ENCODE measurements at places on chromosomes 2 and 18.
A peak's percentile ranks its signal among the peaks of the same experiment; 100 is the strongest.

GRCh38 chr2:216606551-216607276 is 26.5 kb upstream of the IGFBP2 start:
- DNase-seq: peak; percentile 33

GRCh38 chr2:236155406-236155805 is 12.8 kb downstream of the GBX2 start:
- no peak for DNase-seq

DNA sequence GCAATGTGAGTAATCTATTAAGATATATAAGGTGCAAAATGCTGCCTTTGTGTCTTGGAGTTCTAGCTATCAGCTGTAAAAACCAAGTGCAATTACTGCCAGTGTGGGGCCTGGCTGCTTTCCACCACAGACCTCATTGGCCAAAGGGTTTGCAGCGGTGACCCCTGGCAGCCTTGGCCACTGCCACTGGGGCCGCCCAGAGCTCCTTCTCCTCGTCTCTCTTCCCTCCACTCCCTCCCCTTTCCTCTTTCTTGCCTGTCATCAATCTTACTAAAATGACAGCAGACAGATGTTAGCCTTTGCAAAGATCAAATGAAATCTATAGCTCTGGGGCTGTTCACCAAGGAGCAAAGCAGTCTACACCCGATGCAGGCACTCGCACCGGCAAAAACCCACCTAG is 986.3 kb downstream of the BCL11A start:
- DNase-seq: no peak

DNA sequence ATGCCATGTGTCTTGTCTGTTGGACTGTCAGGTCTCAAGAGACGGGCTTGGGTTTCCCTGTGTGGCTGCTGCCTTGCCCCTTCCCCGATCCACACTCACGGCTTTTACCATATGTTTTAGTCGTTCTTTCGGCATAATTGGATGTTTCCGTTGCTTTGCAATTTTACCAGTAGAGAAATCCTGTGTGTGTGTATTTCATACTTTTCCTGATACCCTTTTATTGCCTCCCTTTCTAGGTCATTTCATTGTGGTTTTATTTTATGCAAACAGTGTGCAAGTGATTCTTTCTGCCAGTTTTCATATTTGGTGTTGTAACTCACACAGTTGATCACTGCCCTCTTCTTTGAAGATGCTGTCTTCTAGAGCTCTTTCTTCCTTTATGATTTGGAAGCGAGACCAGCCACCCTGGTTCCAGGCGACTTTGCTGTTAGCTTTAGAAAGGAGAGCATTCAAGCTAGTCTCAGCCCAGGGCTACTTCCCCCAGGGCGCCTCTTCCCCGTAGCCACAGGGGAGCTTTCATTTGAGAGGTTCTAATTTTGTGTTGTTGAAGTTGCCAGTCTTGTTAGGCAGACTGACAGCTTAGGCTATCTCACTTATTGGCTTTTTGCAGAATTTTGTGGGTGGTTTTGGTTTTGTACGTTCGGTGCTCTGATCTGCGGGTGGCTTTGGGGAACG is 17.0 kb downstream of the SH3BP4 start:
- DNase-seq: no peak

DNA sequence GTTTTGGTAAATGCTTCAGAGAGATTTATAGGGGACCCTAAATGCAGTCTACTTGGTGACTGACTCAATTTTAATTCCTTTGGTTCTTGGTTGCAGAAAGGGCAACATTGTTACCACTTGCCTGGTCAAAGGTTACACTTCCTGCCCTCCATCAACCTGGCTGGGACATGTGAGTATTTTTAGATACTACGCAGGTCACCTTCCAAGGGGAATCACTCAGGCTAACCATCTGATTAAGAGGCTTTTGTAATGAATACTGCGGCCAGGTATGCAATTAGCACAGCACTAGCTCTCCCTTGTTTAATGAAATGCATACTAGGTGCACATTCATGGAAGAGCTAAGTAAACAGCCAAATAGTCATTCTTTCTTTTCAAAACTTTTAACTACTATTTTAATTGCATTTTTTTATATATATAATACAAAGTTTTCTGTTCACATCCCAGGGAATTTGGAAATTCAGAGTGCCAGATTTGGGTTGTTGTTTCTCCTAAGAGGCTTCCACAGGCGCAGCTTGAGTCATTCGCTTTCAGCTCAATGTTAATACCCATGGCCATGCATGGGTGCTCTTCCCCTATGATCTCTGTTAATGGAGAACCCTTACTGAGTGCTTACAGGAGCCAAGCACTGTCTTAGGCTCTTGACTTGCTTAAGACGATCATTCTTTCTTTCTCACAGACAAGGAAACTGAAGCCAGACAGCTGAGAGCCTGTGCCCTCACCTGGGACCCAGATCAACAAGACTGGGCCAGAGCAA is 152.2 kb downstream of the MTX2 start:
- no peak for DNase-seq

Data from stimulated activated CD8-positive, alpha-beta memory T cell treated with anti-CD3 and anti-CD28 coated beads, Interleukin-12 subunit alpha, Interleukin-12 subunit beta, amount 100 ng/mL, for 4 hours (primary cell).